ENCODE measurements at places on chromosomes 2 and 18. TPM values are rescaled to one million over a fixed set of nuclear protein-coding genes. Genes with fewer than 3 reads are reported as not detected.
A peak's percentile ranks its signal among the peaks of the same experiment; 100 is the strongest.

DNA sequence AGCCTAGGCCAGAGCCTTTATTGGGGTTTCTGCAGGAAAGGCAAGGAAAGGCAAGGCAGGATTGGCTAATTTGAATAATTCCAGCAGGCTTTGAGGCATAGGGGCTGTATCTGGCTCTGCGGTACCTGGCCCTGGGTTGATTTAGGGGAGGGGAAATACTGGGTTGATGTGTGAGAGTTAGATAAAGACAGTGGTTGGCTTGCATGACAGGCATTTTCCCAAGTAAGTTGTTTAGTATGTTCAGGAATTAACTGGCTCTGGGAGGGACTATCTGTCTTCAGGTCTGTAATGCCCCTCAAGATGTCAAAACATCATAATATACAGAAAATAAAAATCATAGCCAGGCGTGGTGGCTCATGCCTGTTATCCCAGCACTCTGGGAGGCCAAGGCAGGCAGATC is 98.7 kb downstream of the UBR3 start:
- DNase-seq = no peak

UCN gene
- polyA plus RNA-seq = 1.0 TPM

GRCh38 chr18:60549338-60549960 is 176.9 kb upstream of the MC4R start:
- peak; percentile 53 for DNase-seq

GRCh38 chr2:197327073-197327471 is 16.5 kb upstream of the ANKRD44 start:
- no peak for DNase-seq

DNA sequence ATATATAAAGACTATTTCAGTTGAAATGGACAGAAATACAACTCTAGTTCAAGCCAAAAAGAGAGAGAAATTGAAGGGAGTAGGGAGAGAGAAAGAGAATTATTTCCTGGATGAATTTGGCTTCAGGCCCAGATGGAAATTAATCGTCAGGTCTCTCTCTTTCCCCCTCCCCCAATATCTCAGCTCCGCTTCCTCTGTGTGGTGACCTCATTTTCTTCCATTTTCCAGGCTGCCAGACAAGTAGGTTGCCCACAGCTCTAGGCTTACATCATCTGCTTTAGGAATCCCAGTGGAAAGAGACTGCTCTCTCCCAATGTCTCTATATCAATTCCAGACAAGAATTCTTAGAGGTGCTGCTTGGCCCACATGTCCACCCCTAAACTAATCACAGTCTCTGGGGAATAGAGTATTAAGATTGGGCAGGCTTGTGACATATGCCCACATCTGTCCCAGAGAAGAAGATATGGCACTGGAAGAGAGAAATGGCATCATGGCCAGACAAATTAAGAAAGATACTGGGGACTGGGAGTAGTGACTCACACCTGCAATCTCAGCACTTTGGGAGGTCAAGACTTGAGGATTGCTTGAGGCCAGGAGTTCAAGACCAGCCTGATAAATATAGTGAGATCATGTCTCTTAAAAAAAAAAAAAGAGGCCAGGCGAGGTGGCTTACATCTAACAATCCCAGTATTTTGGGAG is 37.2 kb upstream of the CFAP36 start:
- no peak for DNase-seq

Measured in renal pelvis (tissue), 12 donors.